ENCODE measurements at places on chromosomes 13 and 19.

DNA sequence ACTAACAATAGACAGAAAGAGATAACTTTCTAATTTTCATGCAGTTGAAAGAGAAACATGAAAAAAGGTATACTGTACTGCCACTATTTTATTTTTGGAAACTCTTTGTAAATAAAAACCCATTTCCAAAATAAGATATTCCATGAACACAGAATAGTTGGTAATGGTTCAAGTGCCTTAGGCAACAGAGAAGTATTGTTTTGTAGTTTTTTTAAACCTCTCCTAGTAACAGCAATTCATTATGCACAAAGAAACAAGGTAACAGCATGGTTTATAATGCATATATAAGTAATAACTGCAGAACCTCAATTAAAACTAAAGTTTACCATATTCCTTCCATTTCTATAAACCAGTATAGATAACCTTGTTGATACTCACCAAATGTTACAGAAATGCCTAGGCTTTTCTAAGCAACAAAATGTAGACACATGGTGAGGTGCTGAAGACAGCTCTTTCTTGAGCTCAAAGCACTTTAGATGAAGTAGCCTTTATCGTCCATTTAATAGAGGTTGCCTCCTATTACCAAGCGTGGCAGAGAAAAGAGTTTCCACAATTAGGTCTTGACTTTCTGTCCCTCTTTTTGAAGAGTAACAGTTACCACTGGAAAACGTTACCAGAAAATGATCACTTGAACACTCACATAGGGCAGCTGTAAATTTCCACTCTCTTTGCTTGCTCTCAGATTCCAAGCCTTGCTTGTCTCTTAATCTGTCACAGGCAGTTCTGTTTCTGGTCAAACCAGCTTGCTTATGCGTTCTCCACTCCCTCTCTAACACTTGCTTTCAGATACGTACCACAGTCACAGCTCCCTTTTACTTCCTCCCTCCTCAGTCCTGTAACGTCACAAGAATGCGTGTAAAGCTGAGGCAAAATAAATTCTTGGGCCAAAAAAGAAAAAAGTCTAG lies 42.9 kb downstream of the CAB39L start:
- peak; percentile 46 for DNase-seq

- DNase-seq, result no peak
These were observed 134.0 kb downstream of the USP12 start for GRCh38 chr13:27037571-27037970.

- no peak for DNase-seq
These were observed 788.3 kb upstream of the SLITRK5 start for GRCh38 chr13:86882835-86883234.

DNA sequence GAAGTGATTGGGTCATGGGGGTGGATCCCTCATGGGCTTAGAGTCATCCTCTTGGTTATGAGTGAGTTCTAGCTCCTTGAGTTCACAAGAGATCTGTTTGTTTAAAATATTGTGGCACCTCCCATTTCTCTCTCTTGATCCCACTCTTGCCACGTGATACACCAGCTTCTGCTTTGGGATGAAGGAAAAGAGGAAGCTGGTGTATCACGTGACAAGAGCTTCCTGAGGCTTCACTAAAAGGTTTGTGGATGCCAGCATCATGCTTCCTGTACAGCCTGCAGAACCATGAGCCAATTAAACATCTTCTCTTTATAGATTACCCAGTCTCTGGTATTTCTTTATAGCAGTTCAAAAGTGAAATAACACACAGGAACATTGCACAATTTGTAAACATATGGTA lies 352.5 kb upstream of the ATXN8OS start:
- no peak for DNase-seq

- no peak for DNase-seq
These were observed 41.7 kb downstream of the FRY start for GRCh38 chr13:32073180-32073864.

- DNase-seq, result no peak
These were observed 2584.7 kb upstream of the PCDH20 start for GRCh38 chr13:64000321-64000720.

DNA sequence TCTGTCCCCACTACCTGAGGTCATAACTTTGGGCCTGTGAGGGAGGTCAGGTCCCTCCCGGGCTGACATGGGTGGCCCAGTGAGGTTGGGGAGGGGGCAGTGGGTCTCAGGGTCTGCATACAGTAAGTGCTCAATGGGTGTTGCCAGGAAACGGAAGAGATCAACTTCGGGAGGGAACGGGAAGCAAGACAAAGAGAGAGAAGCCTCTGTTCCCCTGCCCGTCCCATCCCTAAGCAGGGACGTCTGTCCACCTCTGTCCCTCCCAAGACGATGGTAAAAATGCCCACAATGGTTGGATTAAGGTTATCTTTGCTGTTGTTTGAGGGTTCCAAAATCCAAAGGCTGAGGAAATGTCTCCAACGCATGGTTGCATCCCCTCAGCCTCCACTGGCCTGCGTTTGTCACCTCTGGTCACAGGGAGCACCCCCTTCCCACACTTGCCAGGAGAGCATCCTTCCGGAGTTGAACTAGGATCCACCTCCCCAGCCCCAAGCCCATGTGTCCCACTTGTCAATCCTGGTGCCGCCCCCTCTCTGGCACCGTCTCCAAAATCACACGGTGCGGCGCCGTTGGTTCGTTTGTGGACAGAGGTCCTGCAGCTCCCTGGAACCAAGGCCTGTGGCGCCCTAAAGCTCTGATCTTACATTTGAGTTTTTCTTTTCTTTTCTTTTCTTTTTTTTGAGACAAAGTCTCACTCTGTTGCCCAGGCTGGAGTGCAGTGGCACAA lies 774 bp upstream of the HOMER3 start:
- no peak for DNase-seq

- DNase-seq, result no peak
These were observed 30.7 kb downstream of the PDE4A start for GRCh38 chr19:10450853-10451609.

DNA sequence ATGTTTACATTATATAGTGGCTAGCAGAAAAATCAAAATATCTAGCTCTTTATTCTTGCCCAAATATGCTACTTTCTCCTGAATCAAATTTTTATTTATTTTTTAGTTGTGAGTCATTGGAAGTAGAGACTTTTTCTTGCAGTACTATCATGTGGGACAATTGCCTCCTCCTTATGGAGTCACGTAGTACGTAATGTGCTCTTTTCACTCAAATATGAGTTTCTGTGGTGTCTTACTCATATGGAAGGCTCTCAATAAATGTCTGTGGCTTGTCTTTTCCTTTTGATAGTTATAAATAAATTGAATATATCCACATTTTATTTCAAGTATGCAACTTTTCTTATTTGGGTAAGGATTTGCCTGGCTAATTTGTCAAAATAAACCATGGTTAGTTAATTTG lies 1411.0 kb upstream of the SLC10A2 start:
- DNase-seq, result no peak

- no peak for DNase-seq
These were observed 5.4 kb downstream of the MTMR6 start for GRCh38 chr13:25281935-25282332.

GRCh38 chr19:14035706-14036105 lies 4.1 kb downstream of the IL27RA start:
- DNase-seq, result no peak

DNA sequence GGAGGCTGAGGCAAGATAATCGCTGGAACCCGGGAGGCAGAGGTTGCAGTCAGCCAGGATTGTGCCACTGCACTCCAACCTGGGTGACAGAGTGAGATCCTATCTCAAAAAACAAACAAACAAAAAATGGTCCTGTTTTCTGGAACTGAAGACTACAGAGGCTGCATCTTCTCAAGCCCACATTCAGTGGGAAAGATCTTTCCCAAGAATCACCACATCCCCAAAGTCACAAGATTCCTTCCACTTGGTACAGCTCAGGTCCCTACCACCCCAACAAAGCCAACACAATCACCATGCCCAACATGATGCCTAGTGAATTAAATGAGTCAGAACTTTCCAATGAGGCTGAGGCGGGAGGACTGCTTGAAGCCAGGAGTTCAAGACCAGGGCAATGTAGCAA lies 15.3 kb downstream of the CATSPERG start:
- DNase-seq, result no peak

DNA sequence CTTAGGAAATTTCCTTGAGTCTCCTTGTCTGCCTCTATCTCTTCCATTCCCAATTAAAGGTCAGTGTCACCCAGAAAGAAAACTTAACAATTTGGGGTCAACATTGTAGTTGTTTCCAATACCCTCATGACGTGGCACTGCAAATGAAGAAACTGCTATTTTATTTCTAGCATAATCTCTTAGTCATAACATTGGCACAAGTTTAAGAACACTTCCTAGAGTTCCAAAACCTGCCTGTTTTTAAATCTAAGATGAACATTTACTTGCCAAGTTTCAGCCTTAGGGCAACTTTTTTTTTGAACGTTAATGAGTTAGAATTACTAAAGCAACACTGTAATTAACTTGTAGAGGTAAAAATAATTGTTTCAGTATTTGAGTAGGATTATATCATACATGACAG lies 108.0 kb downstream of the LMO7 start:
- DNase-seq, result no peak

GRCh38 chr13:104571893-104572229 lies 1505.6 kb upstream of the SLC10A2 start:
- DNase-seq, result no peak

DNA sequence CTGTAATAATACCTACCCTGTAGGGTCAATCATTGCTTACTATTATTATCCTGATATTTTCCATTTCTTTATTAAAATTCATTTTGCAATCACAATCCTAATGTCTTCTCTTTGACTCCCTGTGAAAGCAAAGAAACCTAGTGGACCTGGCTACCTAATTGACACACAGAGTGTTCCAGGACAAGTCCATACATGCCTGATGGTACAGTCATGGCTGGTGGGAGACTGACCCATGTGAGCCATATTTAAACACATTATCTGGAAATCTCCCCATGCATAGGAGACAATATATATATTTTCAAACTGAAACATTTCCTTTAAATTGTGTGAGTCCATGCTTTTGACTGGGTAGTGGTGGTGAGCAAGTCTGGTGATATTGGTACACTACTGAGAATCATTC lies 230.6 kb upstream of the DACH1 start:
- no peak for DNase-seq

GRCh38 chr13:89822467-89822866 lies 1525.0 kb upstream of the MIR17HG start:
- no peak for DNase-seq

- DNase-seq, result no peak
These were observed 59.6 kb downstream of the PDS5B start for GRCh38 chr13:32645854-32646253.

- peak; percentile 82 for DNase-seq
These were observed 27.2 kb downstream of the WASF3 start for GRCh38 chr13:26584713-26585112.

DNA sequence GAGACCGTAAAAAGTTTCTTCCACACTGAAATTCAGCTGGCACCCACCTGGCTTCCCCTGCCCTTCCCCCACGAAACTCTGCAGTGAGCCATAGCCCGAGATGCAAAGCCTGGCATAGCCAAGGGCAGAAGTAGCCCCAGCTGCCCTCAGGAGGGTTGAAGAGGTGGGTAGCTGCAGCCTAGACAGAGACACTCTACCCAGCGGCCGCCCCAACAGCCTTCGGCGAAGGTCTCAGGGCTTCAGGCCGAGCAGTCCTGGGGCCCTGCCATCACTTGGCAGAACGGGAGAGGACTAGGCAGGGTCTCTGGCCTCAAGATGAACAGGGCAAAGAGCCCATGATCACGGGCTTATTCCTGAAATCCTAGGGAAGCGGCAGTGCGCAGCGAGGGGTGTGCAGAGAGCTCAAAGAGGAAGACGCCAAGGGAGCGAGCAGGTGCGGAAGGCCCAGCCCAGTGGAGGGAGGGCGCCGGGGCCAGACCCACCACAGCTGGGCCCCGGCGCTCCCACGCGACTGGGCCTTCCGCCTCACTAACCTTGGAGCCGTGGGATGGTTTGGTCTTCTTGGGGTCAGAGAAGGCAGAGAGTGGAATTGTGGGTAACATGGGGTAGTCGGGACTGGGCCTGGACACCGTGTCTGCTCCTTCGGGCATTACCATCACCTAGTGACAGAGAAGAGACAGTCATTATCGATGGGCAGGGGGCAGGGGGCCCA lies 53.2 kb downstream of the MLLT1 start:
- no peak for DNase-seq
